A549 treated with RU486 at 1 μM for 4 hours (cell line): ENCODE measurements at places on chromosomes 2 and 18. TPM values are rescaled to one million over a fixed set of nuclear protein-coding genes. Genes with fewer than 3 reads are reported as not detected.

PLEKHB2 gene
- total RNA-seq = 57.0 to 83.1 TPM (median 75.3 TPM) in 5 replicates

SP9 gene
- total RNA-seq = 1.9 to 3.7 TPM (median 3.4 TPM) in 5 replicates

ZAP70 gene
- not detected in 5 replicates for total RNA-seq

SLC9A4 gene
- not detected in 5 replicates for total RNA-seq
